SK-N-DZ (cell line): ENCODE measurements at places on chromosomes 4 and X.

DNA sequence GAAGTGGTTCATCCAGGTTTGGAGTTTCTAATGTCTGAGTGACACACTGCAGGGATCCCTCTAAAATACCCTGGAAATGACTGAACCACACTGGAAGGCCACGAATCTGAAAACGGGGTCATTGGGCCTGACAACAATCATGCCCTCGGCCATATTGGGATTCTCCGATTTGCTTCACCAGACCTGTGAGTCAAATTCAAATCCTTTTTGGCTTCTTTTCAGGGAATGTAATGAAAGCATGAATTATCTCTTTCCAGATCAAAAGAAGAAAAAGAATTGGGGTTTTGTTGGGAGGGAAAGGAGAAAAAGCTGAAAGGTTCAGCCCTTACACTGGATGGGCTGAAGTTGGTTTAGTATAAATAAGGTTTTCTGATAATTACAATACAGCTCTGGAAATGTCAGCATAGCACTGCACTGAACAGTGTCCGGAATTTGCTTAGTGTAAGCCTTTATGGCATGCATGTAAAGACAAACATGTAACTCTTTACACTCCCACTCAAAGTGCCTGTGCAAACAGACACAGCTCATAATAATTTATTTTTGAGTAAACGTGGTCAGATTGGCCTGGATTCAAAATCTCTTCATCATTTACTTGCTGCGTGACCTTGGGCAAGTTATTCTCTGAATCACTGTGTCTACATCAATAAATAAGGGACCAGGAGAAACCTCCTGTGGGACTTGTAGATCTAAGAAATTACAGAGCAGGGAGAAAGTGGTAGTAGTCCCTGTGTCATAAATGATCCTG lies 21.4 kb downstream of the CT47C1 start:
- DNase-seq = no peak

DNA sequence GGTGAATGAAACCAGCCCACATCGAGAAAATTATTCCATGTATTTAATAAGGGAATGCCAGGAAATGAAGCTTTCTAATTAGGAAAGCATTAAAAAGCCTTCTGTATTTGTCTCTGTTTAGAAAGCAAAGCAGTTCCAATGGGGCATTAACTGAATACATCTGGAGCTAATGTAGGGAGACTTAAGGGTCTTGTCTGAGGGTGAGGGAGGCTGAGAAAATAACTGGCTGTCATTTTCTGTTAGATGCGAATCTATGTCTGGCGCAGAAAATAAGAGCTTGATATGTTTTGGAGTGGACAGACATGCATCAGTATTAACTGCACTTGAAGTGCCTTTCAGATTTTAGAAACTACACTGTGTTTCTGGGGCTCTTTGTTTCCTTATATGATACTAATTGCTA lies 111.3 kb downstream of the KLHL8 start:
- DNase-seq = peak; percentile 5

- no peak for DNase-seq
Measured at GRCh38 chr4:136939781-136940180, 592.5 kb downstream of the PCDH18 start.

DNA sequence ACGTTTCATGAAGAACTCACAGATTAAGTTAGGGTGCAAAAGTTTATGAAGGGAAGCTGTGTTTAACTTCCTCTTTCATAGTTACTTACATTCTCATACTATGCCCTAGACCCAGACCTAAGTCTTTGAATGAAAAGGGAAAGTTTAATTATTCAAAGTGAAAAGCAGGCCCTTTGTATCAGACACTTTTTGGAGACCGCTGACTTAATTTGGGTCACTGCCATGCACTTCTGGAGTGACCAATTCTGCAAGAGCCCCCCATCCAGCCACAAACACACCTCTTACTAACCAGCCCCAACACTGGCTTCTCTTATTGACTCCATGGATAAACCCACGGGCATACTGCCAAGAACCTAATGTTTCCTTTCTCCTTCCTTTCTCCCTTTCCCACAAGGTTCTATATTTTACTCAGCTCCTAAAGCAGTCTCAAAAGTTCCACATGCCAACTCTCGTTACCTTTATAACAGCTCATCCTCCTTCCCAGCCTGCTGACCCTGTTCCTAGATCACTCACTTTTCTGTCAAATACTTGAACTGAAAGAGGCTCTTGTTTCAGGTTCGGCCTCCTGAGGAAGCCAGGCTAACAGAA lies 34.5 kb downstream of the ABCE1 start:
- no peak for DNase-seq

DNA sequence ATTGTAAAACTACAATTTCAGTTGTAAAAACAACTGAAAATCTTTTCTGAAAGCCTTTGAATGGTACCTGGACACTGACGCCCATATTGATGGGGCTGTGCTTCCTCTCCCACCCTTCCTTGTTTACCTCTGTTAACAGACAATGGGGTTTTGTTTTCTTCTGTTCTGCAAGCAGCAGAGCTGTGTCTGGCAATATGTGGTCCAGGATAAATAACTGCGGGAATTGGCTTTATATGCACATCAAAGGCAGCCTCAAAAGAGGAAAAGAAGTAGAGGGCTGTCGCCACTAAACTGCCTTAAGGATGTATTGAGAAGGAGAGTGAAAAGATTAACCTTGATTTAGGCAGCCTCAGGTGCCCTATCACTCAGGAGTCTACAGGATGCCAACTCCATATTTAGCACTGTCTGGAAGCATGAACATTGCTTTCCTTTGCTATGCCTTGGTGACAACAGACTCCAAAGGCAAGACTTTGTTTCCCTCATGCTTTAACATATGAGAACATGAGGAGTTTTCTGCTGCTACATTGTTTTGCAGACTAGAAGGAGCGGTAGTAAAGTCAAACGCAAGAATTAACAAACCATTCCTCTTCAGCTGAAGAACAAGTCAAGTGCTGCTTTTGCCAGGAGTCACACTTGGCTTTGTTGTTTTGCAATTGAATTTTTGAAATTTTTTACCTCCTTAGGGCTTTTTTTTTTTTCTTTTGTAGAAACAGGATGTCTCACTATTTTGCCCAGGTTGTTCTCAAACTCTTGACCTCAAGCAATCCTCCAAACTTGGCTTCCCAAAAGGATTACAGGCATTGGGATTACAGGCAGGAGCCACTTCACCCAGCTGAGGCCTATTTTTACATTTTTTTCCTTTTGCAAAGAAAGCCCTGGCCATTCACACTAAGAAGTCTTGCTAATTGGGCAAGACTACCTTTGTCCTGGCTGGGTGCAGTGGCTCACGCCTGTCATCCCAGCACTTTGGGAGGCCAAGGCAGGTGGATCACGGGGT lies 3.0 kb downstream of the IL21 start:
- no peak for DNase-seq

- no peak for DNase-seq
Measured at GRCh38 chrX:41087201-41087600, 2.0 kb downstream of the USP9X start.

- no peak for DNase-seq
Measured at GRCh38 chrX:27863809-27864208, 56.0 kb downstream of the MAGEB10 start.

- no peak for DNase-seq
Measured at GRCh38 chrX:139864640-139865039, 68.2 kb downstream of the ATP11C start.

GRCh38 chrX:140505421-140506337 lies 810 bp upstream of the SOX3 start:
- DNase-seq = no peak

- no peak for DNase-seq
Measured at GRCh38 chrX:21408307-21408706, 34.1 kb downstream of the CNKSR2 start.

- no peak for DNase-seq
Measured at GRCh38 chrX:3415011-3415410, 68.6 kb upstream of the MXRA5 start.

DNA sequence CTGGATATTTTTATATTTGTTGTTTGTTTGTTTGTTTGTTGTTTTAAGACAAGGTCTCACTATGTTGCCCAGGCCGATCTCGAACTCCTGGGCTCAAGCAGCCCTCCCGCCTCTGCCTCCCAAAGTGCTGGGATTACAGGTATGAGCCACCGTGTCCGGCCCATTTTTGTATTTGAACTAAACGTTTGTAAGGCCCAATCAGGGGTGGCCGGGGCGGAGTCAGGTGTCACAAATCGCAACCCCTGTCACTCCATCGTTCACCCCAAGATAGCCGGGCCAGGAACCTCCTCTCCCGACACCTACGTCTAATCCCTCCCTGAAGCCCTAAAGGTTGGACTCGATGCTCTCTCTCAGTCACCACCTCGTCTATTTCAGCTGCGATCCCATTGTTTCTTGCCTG lies 722 bp upstream of the EFHC2 start:
- no peak for DNase-seq
